ENCODE measurements at places on chromosomes 2 and 18.

DNA sequence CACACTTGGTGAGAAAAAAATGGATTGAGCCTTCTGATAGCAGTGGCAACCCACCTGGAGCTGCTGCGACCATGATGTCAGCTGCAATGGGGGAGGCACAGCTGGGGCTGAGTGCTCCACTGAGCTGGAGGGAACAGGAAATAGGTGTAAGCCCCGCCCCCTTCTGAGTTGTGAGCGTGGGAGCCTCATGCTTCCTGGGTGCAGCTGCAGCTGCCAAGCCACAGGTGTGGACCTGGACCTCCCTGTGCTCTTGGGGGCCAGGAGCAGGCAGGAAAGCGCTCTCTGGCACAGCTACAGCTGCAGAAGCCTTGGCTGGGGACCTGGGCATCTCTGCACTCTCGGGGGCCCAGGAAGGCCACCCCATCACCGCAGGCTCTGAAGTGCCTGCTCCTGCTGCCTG lies 970.6 kb downstream of the DCDC2C start:
- DNase-seq: peak; percentile 5

DNA sequence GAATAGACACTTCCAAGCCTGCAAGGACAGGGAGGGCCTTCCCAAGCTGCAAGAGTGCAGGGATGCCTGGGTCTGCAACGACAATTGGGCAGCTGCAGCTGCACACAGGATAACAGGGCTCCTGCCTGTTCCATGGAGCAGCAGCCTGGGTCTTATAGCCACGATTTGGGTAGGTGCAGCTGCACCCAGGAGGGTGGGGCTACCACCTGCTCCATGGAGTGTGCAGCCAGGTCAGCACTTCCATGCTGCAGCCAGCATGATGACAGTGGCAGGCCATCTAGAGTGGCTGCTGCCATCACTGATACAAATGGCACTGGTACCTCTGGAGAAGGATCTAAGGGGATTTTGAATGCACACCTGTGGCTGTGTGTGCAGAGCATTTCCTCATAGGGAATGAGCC lies 528.5 kb downstream of the DSC3 start:
- DNase-seq: no peak

DNA sequence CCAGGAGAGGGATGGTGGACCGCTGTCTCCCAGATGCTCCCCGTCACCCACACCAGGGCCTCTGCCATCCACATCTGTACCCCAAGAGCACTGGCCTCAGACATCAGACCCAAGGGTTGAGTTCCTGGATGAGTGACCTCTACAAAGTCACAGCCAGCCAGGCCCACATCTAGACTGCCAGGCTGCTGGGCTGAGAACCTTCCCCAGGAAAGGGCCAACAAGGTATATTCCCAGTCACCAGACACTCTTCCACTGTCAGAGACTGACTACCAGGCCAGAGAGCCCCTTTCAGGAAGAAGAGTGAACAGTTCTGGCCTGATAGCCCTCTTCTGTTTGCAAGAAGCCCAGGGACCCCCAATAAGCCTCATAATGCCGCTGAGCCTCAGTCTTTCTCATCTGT lies 44.3 kb downstream of the C1QL2 start:
- no peak for DNase-seq

- DNase-seq: no peak
These were observed 31.2 kb downstream of the SMAD7 start for GRCh38 chr18:48919547-48919946.

DNA sequence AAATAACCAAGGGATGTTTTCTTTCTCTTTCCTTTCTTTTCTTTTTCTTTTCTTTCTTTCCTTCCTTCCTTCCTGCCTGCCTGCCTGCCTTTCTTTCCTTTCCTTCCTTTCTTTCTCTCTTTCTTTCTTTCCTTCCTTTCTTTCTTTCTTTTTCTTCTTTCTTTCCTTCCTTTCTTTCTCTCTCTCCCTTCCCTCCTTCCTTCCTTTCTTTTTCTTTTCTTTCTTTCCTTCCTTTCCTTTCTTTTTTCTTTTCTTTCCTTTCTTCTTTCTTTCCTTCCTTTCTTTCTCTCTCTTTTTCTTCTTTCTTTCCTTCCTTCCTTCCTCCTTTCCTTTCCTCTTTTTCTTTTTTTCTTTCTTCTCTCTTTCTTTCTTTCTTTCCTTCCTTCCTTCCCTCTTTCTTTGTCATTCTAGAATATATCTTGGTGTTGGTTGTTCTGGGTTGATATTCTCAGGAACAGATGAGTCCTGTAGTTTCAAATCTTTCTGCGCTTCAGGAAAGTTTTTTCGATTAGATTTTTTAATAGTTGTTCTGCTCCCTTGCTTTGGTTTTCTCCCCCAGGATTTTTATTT lies 101.5 kb upstream of the FBXO11 start:
- no peak for DNase-seq

- no peak for DNase-seq
These were observed 202.1 kb upstream of the RND3 start for GRCh38 chr2:150689590-150689989.

GRCh38 chr2:212640428-212640827 lies 101.8 kb upstream of the ERBB4 start:
- no peak for DNase-seq

- DNase-seq: no peak
These were observed 144.8 kb upstream of the GLI2 start for GRCh38 chr2:120590841-120591240.

DNA sequence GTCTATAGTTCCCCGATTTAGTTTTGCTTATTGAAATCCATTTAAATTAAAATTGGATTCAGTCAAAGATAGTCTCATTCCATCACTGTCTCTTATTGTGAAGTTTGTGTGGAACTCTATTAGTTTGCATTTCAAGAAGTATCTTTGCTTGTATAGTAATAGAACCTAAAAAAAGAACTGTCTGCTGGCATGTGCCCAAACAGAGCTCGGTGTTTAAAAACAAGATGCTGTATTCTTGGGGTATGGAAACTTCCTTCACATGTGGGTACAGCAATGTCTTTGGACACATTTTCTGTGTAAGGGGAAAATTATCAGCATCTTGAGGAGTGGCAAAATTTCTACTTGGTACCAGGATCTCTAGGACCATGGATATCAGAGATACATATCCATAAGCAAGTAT lies 292.6 kb downstream of the PLCL1 start:
- DNase-seq: no peak

GRCh38 chr18:44636241-44636640 lies 44.4 kb upstream of the SETBP1 start:
- DNase-seq: no peak
